Transverse colon (tissue), 4 donors: ENCODE measurements at places on chromosomes 6 and 20. TPM values are rescaled to one million over a fixed set of nuclear protein-coding genes. Genes with fewer than 3 reads are reported as not detected.

Gene PPP1R16B
- total RNA-seq: 11.1 TPM

Gene ADGRF1
- not detected for total RNA-seq

Gene CST2
- not detected for total RNA-seq

Gene BPIFB4
- total RNA-seq: not detected

Gene VSX1
- total RNA-seq: not detected

Gene FOXS1
- not detected for total RNA-seq

GRCh38 chr20:51712501-51713212 lies 55.5 kb downstream of the ATP9A start:
- no peak overlapping the region for H3K4me3 ChIP-seq
- no peak for DNase-seq
- H3K4me1 ChIP-seq: no peaks in the 10 kb centered on the region
- no peaks in the 10 kb centered on the region for H3K27me3 ChIP-seq

DNA sequence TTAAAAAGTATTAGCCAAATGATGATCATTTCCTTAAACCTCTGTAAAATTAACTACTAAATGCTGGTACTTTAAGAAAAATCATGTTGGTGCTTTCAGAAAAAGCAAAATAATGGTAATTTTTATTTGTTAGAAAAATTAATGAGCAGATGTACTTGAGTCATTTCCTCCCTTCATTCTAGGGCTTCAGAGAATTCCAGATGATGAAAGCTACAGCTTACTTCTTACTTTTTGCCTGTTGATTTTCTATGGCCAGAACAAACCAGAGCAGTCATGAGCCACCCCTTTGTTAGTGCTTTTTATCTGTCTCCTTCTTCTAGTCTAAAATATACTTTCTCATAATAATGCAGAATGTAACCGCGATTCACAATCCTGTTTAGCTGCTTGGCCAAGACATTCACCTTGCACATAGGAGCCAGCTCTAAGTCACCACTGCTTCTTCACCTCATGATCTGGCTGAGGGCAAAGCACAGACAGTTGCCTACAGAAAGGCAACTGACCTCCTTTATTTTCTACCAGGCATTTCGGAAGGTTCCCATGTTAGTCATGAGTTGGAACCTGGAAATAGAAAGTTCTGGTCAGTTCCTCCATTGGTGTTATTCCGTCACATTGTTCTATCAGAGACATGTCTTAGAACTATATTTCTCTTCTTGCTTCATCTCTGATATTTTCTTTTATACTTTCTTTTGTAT lies 43.5 kb upstream of the TINAG start:
- no peak overlapping the region for H3K27ac ChIP-seq
- H3K4me1 ChIP-seq: peaks cover 4% of the 10 kb centered on the region
- H3K36me3 ChIP-seq: no peaks in the 10 kb centered on the region
- DNase-seq: no peak
- no peak overlapping the region for H3K4me3 ChIP-seq

DNA sequence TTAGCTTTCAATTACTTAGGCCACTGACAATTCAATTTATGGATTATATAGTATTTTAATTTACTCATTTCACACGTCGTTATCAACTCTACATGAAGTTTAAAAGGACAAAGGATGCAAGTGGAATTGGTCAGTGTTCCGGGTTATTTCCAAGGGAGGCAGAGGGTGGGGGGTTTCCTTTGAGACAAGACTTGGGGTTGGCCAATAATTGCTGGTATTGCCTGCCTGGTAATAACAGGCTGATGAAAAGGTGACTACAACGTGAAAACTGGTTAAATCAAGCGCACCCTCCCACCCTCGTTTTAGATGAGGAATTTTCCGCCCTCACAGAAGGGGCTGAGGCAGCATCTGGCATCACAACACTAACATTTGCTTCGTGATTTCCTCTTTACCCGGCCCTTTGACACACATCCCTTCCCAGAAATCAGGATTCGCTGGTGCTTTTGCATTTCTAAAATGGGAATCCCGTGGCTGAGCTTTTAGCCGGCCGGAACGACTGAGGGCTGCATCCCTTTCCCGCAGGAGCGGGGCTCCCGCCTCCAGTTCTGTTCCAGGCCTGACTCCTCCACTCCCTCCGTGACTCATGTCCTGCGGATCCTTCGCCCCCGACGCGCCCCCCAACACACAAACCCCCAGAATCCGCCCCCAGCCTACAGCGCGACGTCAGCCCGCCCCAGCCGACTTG lies 999 bp upstream of the PIM1 start:
- DNase-seq: no peak
- H3K27ac ChIP-seq: peak overlapping the region; percentile 97
- H3K36me3 ChIP-seq: peaks cover 13% of the 10 kb centered on the region
- no peaks in the 10 kb centered on the region for H3K27me3 ChIP-seq

DNA sequence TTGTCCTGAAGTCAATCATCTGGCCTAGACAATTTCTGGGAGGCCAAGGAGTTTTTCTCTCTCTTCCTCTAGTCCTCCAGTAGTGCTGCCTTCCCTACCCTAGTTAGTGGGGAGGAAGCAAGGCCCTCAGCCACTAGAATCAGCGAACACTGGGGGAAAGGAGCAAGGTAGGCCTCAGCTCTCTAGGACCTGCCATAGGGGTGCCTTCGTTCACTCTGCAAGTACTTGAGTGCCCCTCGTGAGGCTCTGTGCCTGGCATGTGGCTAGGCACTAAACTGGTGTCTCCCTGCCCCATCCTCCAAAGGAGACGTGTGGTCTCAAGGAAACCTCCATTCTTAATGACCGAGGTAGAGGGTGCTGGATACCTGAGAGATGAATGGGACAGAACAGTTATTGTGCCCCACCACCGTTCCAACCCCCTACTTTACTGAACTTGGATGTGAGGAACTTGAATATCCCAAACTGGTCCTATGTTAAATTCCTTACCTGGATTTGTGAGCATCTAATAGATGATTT lies 1.1 kb downstream of the DEF6 start:
- no peak overlapping the region for H3K4me3 ChIP-seq
- H3K4me1 ChIP-seq: peaks cover 15% of the 10 kb centered on the region
- no peaks in the 10 kb centered on the region for H3K27me3 ChIP-seq
- DNase-seq: no peak
- peak overlapping the region; percentile 83 for H3K27ac ChIP-seq

GRCh38 chr20:10641467-10641866 lies 32.3 kb downstream of the JAG1 start:
- no peak overlapping the region for H3K27ac ChIP-seq
- no peak for DNase-seq
- peaks cover 8% of the 10 kb centered on the region for H3K4me1 ChIP-seq
- no peak overlapping the region for H3K4me3 ChIP-seq
- no peaks in the 10 kb centered on the region for H3K27me3 ChIP-seq

DNA sequence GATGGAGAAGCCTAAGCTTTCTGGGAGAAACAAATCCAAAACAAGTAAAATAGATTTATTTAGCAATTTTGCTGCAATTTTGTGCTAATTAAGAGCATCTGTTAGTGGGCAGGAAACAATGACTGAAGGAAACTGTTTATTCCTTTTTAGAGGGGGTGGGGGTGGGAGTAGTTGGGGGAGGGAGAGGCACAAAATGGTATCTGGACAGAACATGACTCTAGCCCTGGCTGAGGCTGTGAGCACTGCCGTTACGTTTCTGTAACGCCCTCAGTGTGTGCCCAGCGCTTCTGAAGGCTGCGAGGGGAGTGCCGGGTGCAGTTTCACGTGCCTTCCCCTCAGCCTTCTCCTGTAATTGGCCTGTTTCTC lies 28.8 kb downstream of the METTL24 start:
- peak overlapping the region; percentile 81 for H3K27ac ChIP-seq
- H3K36me3 ChIP-seq: no peaks in the 10 kb centered on the region
- H3K27me3 ChIP-seq: no peaks in the 10 kb centered on the region
- H3K4me1 ChIP-seq: peaks cover 17% of the 10 kb centered on the region
- peak overlapping the region; percentile 17 for H3K4me3 ChIP-seq

DNA sequence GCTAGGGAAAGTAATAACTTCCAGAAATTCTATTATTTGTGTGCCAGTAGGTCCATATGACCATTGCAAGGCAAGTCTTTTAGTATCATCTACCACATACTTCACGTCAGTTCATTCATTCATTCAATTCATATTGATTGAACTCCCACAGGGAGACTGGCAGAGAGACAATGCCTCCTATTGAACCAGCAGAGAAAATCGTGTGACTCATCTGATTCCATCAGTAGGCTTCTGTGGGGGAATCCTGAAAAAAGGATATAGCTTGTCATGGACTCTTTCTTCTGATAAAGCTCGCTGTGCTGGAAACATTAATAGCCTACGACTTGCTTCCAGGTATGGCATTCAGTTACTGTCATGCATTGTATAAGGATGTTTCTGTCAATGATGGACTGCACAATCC lies 45.3 kb upstream of the CNR1 start:
- no peaks in the 10 kb centered on the region for H3K4me1 ChIP-seq
- H3K27me3 ChIP-seq: no peaks in the 10 kb centered on the region
- no peak overlapping the region for H3K27ac ChIP-seq
- no peak overlapping the region for H3K4me3 ChIP-seq

GRCh38 chr6:16392010-16392409 lies 153.6 kb downstream of the GMPR start:
- H3K36me3 ChIP-seq: no peaks in the 10 kb centered on the region
- H3K4me3 ChIP-seq: no peak overlapping the region
- H3K27me3 ChIP-seq: no peaks in the 10 kb centered on the region
- no peak for DNase-seq
- peaks cover 3% of the 10 kb centered on the region for H3K4me1 ChIP-seq

- no peaks in the 10 kb centered on the region for H3K4me1 ChIP-seq
- H3K27ac ChIP-seq: no peak overlapping the region
- no peaks in the 10 kb centered on the region for H3K27me3 ChIP-seq
- DNase-seq: no peak
Observed at GRCh38 chr6:11085758-11086435, 7.7 kb upstream of the SMIM13 start.

GRCh38 chr20:44664131-44664530 lies 12.6 kb upstream of the ADA start:
- H3K4me3 ChIP-seq: no peak overlapping the region
- no peaks in the 10 kb centered on the region for H3K4me1 ChIP-seq
- H3K36me3 ChIP-seq: no peaks in the 10 kb centered on the region
- no peaks in the 10 kb centered on the region for H3K27me3 ChIP-seq
- H3K27ac ChIP-seq: no peak overlapping the region

DNA sequence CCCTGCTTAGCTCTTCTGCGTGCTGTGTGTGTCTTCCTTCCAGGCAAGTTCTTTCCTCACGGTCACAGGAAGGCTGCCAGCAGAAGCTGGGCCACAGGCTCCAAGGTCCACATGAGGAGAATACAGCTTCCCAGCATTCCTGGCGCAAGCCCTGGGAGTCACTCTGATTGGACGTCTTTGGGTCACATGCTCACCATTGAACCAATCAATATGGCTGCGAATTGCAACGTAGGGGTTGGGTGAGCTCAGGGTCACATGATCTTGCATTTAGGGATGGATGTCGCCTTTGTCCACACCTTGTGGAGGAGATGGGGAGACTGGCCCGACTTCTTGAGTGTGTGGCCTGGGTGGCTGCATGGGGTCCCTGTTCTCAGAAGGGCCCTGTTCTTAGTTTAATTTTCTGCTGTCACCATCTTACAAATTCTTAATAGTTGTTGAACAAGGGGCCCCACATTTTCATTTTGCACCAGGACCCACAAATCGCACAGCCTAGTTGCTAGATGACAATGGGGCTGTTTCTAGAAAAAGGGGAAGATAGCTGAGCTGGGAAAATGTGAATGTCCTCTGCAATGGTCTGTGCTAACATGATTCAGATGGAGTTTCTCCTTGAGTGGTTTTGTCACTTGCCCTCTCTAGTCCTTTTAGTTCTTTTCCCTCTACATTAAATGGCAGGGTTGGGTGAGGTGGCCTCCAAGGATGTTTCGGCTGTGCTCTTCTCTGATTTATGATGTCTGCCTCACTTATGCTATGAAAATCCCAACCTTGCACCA lies 149.6 kb downstream of the CDH26 start:
- no peaks in the 10 kb centered on the region for H3K4me1 ChIP-seq
- H3K27me3 ChIP-seq: no peaks in the 10 kb centered on the region
- H3K27ac ChIP-seq: no peak overlapping the region
- H3K36me3 ChIP-seq: no peaks in the 10 kb centered on the region

GRCh38 chr6:156771047-156771446 lies 6.1 kb upstream of the ARID1B start:
- H3K36me3 ChIP-seq: no peaks in the 10 kb centered on the region
- H3K27me3 ChIP-seq: no peaks in the 10 kb centered on the region
- H3K27ac ChIP-seq: no peak overlapping the region
- no peak overlapping the region for H3K4me3 ChIP-seq
- peaks cover 17% of the 10 kb centered on the region for H3K4me1 ChIP-seq

- no peak overlapping the region for H3K4me3 ChIP-seq
- DNase-seq: no peak
Observed at GRCh38 chr20:47048054-47048453, 153.4 kb downstream of the EYA2 start.

DNA sequence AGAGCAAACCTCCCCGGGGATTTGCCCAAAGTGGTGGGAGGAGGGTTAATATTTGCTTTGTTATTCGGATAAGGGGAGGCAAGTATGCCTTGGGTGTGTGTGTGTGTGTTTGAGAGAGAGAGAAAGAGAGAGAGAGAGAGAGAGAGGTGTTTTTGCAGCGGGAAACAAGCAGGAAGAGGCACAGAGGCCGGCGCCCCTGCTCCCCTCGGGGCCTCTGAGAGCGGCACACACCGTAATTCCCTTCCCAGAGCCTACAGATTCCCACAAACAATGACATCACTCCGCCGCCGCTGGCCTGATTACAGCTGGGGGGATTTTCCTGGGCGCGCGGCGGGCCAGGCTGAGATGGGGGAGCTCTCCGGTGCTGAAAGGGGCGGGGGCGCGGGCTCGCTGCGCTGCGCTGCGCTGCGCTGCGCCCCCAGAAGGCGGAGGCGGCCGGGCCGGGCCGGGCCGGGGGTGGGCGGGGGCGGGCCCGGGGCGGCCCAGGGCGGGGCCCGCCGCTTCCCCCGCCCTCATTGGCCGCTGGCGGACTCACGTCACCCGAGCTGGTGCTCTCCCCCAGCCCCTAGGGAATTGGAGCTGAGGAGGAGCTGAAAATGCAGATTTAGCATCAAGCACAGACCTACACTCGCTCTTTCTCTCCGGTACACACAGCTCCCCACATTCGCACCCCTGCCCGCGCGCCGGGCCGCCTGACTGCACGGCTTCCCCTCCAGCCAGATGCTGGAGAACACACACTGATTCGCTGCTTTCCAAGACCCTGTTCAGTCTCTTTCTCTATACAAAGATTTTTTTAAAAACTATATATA lies at the start of gene PCSK2:
Gene PCSK2, plus strand, starts transcription at position 631 of the 809 bp plus-strand sequence. CDS start 266 bp downstream, outside the sequence.
- DNase-seq: peak; percentile 12
- H3K4me1 ChIP-seq: no peaks in the 10 kb centered on the region
- H3K36me3 ChIP-seq: no peaks in the 10 kb centered on the region
- peaks cover 75% of the 10 kb centered on the region for H3K27me3 ChIP-seq

GRCh38 chr20:10404023-10404628 lies 29.9 kb downstream of the MKKS start:
- no peak for DNase-seq
- peaks cover 28% of the 10 kb centered on the region for H3K36me3 ChIP-seq
- no peaks in the 10 kb centered on the region for H3K4me1 ChIP-seq
- H3K4me3 ChIP-seq: no peak overlapping the region

DNA sequence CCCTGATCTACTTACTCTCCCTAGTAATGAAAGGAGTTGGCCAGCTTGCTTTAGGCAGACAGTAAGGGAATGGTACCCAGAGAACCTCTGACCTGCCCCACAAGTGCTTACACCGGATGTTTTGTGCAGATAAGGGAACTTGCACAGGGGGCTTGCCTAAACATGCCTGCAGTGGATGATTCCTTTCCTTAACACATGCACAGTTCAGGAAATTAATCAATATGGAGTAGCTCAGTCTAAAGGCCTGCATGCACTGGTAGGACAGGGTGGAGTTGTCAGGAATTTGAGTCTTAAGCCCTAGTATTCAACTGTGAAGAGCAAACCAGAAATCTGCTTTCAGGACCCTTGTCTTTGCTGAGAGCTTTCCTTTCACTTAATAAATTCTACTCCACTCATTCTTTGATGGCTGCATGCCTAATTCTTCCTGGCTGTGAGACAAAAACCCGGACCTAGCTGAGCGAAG lies 3.9 kb upstream of the TRIM38 start:
- H3K4me3 ChIP-seq: no peak overlapping the region
- H3K4me1 ChIP-seq: peaks cover 6% of the 10 kb centered on the region
- no peak overlapping the region for H3K27ac ChIP-seq
- no peaks in the 10 kb centered on the region for H3K27me3 ChIP-seq
- no peak for DNase-seq
